ENCODE measurements at places on chromosomes 1 and 21.

GRCh38 chr1:234612352-234613127, 2.6 kb upstream of the IRF2BP2 start:
- no peak for DNase-seq

- DNase-seq, result no peak
Observed at GRCh38 chr1:54314696-54315095, 91.5 kb downstream of the SSBP3 start.

DNA sequence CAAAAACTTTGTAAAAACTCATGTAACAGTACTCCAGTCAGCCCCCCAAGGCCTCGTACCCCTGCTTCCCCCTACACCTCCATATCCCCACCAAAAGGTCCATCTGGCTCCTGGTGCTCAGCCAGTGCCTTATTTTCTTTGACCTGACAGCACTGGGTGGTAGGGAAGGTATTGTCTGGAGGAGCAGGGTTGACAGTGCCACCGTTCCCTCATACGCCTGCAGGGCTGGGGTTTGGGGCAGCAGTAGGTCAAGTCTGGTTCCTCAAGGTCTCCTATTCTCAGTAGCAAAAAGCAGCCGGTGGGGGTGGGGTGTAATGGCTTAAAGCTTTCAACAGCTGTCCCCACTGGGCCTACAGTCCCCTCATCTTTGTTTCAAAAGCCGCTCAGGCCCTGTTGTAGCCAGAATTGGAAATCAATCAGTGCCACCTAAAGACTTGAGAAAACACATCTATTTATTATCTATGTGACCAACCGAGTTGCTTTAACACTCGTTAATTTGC, 25.3 kb upstream of the TTF2 start:
- no peak for DNase-seq

- DNase-seq, result no peak
Observed at GRCh38 chr1:163872067-163872466, 550.3 kb downstream of the NUF2 start.

DNA sequence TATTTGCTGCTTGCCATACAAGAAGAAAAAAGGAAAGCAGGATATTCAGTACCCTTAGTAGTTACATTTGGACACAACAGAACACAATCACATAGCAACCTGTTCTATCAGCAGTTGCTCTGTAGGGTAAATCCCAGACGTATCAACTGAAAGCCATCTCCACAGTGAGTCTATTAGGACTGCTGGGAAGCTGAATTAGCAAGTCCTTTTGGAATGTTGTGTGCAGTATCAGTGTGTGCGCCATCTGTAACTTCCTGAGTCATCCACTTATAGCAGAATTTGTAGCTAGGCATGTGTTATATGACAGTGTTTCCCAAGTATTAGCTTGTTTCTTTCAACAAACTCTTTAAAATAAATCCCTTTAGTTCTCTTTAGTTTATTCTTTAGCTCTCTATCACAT, 21.3 kb downstream of the CCDC30 start:
- no peak for DNase-seq

- no peak for DNase-seq
Observed at GRCh38 chr1:13461977-13462376, 51.7 kb downstream of the PRAMEF20 start.

GRCh38 chr1:27643600-27644368, 8.8 kb upstream of the FGR start:
- DNase-seq, result no peak

- DNase-seq, result no peak
Observed at GRCh38 chr21:42844411-42845113, 34.8 kb downstream of the WDR4 start.

- no peak for DNase-seq
Observed at GRCh38 chr1:199135901-199136300, 497.1 kb downstream of the PTPRC start.

DNA sequence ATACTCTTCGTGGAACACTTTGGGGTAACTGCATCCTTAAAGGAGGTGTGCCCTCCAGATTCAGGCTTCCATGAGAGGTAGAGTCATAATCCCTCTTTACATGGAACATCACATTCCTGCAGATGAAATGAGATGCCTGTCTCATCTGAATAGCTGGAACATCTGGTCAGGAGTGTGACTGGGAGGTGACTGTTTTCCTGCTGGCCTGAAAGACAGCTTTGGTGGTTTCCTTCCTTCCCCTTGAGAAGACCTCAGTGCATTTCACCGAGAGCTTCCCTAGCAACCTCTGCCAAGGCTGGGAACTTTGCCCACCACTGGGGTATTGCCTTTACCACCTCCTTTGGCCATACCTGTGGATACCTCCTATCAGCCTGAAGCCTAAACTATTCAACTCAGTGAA, 46.7 kb upstream of the GUCA2A start:
- no peak for DNase-seq

GRCh38 chr1:42479621-42480020, 16.5 kb downstream of the CCDC30 start:
- no peak for DNase-seq

- no peak for DNase-seq
Observed at GRCh38 chr1:160522622-160523345, at the start of gene SLAMF6. Gene SLAMF6, minus strand, starts transcription at chr1:160523255. Its CDS starts 63 bp downstream, at chr1:160523192.

DNA sequence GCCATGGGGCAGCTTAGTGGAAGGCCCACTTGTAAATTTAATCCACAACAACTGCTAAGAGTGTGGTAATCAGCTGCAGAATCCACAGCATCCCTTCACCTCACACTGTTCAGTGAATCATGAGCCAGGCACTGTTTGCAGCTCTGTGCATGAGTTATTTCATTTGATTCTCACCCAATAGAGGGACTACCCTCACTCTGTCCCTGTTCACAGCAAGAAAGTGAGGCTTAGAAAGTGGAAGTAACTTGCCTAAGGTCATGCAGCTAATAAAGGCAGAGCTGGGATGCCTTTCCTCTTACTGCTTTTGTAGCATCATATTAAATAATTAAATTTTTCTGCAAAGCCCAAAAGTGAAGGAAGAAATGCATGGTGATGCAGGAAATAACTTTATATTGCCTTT, 346.5 kb upstream of the PLD5 start:
- DNase-seq, result no peak

GRCh38 chr1:198934901-198935305, 296.1 kb downstream of the PTPRC start:
- DNase-seq, result peak; percentile 44

DNA sequence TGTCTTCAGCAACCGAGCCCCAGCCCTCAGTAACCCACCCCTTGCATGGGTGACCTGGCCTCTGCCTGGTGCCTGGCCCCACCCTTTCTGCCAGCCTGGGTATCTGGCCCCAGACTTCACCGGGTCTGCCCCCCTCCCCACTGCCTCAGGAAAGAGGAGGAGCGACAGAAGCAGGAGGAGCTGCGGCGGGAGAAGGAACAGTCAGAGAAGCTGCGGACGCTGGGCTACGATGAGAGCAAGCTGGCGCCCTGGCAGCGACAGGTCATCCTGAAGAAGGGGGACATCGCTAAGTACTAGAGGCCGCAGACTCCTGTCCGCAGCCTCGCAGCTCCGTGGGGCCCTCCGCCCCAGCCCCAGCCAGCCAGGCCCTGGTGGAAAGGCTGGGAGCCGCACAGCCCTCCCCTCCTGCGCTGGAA, 6.1 kb downstream of the TNFRSF25 start:
- no peak for DNase-seq

- no peak for DNase-seq
Observed at GRCh38 chr1:73671530-73671929, 526.4 kb downstream of the LRRIQ3 start.

DNA sequence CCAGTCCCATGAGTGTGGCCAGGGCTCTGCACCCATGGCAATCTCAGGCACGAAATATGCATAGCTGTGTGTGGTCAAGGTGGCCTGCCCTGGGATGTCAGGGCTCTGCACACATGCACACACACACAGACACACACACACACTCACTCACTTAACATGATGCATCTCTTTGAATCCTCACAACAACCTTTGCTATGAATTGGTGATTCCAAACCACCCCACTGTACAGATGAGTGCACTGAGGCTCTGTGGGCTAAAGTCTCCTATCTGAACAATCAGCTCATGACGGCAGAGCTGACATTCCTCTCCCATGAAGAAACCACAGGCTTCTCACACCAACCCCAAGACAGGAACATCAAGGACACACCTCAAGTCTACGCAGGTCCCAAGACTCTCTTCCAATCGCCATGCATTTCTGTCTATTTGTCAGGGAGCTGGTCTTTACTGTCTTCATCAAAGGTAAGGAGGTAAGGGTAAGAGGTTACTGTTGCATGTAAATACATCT, 131.6 kb downstream of the ETS2 start:
- no peak for DNase-seq

DNA sequence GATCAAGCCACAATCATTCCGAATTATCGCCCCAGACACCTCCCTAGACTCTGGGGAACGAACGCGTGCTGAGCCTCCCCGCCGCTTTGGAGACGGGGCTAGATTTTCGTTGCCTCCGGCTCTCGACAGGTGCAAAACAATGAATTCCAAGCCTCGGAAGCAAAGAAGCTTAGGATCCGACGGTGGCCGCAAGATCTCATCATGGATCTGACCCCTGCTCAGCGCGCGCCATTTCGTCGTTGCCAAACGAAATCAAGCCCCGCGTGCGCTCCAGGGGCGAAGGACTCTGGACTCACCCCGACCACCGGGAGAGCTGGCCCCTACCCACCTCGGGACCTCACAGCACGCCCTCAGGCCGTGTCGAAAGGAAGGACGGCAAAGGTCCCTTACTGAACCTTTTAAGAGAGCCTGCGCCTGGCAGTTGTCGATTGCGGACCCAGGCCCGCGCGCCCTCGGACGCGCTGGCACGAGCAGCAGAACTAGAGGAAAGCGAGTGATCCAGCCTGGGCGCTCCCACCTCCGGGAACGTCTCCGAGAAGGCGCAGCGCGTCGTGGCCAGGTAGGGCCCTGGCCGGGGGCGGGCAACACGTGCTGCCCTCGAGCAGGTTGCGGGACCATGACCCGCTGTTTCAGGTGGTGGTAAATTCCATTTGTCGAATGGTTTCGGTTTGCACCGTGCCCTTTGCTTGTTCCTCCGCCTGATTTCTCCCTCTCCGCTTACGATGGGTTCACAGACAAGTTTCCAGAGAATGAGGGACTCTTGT, 1.6 kb upstream of the RUNX3 start:
- no peak for DNase-seq

DNA sequence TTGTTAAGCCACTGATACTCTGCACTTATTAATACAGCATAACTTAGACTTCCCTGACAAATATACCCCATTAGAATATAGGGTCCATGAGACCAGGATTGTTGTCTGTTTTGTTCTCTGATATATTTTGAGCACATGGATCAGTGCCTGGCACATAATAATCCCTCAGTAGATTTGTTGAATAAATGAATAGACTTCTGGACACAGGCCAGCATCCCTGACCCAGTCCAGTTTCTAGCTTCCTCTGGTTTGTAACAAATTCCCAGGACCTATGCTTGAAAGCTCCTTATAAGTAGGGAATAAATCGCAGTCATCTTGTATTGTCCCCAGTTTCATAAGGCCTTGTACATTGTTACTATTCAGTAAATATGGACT, 58.2 kb upstream of the GADD45A start:
- no peak for DNase-seq

GRCh38 chr1:38076038-38076437, 29.4 kb upstream of the POU3F1 start:
- no peak for DNase-seq

GRCh38 chr21:35674091-35674671, 386.1 kb downstream of the SETD4 start:
- no peak for DNase-seq

- DNase-seq, result no peak
Observed at GRCh38 chr1:223653015-223653414, 12.5 kb downstream of the CAPN8 start.

DNA sequence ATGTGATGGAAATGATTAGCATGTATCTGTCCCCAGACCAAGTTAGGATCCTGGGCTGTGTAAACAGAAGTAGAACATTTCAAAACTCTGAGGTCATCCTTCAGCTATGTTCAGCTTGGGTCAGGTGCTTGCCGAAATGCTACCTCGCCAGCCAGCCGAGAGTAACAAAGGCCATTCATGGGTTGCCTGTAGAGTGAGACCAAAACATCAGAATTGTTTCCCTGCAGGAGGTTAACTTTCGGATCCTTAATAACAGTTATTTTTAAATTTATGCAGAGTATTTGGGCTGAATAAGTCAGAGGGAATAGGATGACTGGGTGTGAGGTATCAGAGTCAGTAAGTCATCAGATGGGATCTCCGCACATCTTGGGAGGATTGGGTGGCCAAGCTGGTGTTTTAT, 35.6 kb downstream of the SMYD2 start:
- no peak for DNase-seq

GRCh38 chr1:61058483-61059245, 23.7 kb upstream of the NFIA start:
- no peak for DNase-seq

DNA sequence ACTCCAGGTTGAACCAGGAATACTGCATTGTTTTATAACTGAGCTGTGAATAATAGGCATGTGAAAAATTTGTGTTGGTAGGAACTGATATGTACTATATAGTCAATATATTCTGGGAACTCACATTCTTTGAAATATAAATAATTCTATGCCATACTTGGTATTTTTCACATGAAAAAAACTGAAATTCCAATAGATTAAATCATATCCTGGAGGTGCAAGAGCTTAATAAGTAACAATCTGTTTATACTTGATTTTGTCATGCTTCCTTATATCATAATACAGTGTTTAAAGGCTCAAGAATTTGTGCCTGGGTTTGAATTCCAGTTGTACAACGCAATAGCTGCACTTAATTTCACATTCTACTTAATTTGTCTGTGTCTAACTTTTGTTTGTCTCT, 387.0 kb downstream of the USP25 start:
- no peak for DNase-seq

GRCh38 chr1:202016022-202016810, 5.8 kb downstream of the ELF3 start:
- DNase-seq, result no peak

DNA sequence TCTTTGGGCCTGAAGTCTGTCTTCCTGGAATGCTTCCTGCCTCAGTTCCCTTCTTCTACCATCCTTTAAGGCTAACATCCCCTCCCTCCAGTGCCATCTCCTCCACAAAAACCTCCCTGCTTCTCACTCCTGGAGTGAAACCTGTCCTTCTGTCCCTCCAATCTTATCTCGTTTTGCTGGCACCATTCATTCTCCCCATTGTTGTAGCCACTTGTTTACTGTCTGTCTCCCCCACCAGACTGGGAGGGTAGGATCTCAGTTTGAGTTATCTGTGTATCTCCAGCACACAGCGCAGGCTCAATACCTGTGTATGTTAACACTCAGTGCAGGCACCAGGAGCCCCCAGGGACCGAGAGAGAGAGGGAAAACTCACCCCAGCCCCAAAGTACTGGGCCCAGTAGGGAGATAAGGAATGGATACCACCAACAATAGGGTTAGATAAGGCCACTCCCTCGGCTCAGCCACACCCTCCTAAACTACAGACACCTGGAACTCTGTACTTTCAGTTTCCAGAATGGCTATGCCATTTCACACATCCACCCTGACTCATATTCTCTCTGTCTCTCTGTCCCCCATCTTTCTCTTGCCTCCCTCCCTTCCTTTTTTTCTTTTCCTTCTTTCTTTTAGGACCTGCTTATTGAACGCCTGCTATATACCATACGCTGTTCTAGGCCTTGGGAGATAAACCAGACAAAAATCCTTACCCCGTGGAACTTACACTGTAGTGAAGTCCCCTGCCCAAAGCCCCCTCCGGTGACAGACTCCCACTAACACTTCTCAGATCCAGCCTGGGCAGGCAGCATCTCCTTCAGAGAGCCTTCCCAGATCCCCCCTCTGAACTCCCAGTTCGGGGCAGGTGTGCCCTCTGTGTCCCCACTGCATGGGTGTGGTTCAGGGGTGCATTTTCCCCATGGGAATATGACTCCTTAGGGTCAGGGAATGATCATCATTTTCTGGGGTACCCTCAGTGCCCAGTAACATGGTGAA, 3.3 kb upstream of the SSBP3 start:
- no peak for DNase-seq

GRCh38 chr1:117531222-117531621, 74.6 kb upstream of the TENT5C start:
- no peak for DNase-seq

GRCh38 chr1:204280099-204280961, 66.5 kb upstream of the GOLT1A start:
- DNase-seq, result no peak
